ENCODE measurements at places on chromosomes 2 and 18. TPM values are rescaled to one million over a fixed set of nuclear protein-coding genes. Genes with fewer than 3 reads are reported as not detected.

- no peak for DNase-seq
Measured at GRCh38 chr2:64094663-64095382, 49.4 kb downstream of the PELI1 start.

DNA sequence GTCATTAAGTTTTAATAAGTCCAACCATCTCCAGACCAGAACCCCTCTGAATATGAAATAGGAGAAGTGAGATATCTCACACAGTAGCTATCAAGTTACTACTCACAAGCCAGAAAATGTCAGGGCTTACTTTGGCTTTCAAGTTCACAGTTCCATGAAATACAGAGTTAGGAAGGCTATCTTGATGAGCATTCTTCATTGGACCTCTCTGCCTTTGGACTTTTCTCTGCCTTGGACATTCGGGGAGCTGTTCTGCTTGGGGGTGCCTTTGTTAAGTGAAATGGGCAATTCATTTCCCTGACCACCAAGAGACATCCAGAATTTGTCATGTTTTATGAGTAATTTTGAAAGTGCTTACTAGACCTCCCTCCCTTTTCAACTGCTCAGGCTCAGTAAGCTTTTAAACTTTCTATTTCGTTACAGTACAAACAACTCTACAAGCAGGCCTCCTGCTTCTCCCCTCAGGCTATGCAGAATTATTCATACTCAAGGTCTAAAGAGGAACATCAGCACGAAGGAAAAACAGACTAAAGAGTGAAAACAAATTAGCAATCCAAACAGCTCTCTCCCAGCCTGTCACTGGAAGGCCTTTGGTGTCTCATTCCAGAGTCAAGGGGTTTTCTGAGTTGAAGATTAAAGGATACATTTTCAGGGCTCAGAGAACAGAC lies 95.3 kb downstream of the MREG start:
- no peak for DNase-seq

DNA sequence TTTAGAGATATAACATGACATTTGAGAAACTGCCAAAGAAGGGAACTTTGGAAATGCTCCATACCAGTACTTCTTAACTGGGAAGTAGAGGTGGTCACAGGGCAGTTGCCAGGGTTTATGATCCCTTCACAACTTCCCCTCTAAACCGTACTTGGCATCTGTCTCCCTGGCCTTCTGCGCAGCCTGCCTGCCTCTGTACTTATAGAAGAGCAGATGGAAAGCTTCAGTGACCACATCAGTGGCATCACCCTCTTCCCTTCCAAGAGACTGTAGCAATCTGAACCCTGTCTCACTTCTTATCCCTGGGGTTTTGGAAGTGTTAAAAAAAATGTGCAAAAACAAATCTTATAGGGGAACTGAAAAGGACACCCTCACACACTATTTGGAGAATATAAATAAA lies 64.1 kb downstream of the EIF2AK3 start:
- DNase-seq: no peak

DNA sequence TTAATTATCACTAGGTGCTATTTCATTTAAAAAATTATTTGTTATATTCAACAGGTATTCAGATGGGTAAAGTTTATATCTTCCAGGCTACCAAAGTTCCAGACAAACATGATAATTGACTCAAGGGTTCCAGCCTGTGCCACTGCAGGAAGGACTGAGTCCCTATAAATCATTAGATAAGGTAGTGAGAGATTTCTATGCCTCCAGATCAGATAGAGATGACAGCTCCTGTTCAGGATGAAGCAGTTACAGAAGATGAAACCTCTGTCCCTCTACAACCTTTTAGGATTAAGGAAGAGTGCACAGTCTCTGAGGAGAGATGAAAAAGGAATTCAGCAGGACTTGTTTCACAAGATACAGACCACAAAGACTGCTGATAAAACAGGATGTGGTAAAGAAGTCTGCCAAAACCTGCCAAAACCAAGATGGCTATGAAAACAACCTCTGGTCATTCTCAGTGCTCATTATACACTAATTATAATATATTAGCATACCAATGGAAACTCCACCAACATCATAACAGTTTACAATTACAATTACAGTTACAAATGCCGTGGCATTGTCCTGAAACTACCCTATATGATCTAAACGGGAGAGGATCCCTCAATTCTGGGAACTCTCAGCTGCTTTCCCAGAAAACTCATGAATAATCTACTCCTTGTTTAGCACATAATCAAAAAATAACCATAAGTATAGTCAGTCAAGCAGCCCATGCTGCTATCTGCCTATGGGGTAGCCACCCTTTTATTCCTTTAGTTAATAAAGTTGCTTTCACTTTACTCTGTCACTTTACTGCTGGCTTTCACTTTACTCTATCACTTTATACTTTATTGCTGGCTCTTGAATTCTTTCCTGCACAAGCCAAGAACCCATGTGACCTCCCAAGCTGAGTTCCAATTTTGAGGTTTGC lies 288.5 kb downstream of the PDE11A start:
- DNase-seq: no peak

DNA sequence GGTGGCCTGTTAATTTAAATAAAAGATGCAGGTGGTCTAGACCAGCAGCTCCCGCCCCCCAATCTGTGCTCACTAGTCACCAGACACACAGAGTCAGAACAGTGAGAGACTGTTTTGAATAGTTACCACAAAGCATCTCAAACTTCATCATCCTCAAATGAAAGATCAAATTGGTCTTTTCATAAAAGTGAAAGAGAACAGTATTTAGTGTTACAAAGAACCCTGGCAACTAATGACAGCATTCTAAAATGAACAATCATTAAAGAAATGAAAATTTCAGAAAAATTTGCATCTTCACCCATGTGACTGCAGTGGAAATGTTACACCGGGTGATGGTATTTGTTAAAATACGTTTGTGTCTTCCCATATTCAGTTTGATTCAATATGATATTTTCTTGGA lies 65.5 kb upstream of the PMAIP1 start:
- no peak for DNase-seq

Gene KCNG2
- not detected for total RNA-seq
